ENCODE measurements at places on chromosomes 3 and 15.
A peak's percentile ranks its signal among the peaks of the same experiment; 100 is the strongest.

DNA sequence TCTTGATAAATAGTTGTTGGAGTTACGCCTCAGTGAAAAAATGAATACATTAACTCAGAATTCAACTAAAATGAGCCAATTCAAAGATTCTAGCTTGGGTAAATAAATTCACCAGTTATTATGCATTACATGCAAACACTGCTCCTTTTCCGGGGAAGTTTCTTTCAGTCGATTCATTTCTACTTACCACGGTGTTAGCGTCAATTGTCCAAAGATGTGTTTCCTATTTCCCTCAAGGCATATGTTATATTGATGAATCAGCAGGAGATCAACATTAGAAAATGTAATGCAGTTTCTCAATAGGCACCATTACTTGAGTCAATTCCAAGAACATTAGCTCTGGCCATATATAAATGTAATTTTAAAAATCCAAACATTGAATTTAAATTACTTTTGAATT is 517.7 kb downstream of the OTOL1 start:
- DNase-seq, result no peak

GRCh38 chr3:169771497-169772304 is 1.5 kb upstream of the MYNN start:
- DNase-seq, result peak; percentile 93

GRCh38 chr15:76168237-76168984 is 108.6 kb downstream of the TMEM266 start:
- DNase-seq, result no peak

DNA sequence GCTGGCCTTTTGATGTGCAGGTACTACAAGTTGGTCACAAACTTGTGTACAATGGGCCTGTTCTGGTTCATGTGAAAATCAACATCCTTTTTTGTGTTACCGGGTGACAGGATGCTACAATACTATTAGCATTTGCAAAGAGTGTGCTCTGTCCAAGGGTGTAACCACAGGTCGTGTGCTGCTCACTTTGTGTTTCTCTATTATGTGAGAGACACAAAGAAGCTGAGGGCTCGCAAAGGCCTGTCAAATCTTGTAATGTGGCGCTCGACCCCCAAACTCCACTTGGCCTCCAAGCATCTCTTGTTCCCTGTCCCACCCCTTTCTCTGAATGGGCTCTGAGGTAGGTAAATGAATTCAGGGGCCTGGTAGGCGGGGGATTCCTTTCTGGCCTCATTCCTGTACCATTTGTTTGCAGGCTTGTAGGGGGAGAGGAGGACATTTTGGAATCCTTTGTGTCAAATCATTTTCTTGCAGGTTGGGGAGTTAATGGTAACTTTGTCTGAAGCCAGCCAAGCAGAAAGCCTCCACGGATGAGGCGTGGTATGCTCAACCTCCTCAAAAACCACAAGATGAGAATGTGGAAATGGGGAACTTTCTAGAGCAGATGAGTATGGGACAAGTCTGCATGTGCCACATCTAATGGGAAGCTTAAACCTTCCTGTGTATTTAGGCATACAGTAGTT is 109.1 kb downstream of the OPA1 start:
- DNase-seq, result peak; percentile 20

GRCh38 chr3:76267851-76268380 is 482.6 kb upstream of the ZNF717 start:
- no peak for DNase-seq

DNA sequence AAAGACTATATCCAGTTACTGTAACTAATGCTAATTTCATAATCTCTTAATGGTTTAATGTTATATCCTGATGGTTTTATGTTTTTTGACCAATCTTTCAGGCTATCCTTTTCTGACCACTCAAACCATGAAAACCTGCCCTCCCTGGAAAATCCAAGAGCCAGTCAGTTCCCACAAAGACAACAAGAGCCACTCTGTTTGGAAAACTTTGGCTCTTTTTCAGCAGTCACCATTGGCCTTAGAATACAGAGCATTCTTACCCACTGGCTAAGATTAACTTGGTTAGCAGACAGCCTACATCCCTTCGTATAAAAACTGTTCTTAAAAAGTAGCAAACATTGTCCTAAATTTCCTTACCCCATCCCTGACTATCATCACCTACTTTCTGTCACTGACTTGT is 32.9 kb downstream of the ALCAM start:
- no peak for DNase-seq

DNA sequence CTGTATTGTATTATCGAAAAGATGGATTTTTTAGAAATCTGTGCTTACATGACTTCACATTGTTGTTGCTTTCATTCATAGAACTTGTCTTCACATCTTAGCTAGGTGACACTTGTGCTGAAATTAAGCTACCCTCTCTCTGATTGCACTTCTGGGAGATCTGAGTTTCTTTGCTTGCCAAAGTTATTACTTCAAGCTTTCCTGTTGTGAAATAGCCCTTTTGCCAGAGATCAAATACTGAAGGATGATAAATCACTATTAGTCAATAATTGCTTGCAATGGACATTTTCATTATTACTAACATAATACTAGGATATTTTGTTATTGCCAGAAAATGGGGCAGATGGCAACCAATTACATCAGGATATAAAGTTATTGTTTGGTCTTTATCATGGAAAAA is 34.7 kb downstream of the PIK3CA start:
- DNase-seq, result no peak

GRCh38 chr3:35665390-35666055 is 26.2 kb downstream of the ARPP21 start:
- peak; percentile 34 for DNase-seq
